ENCODE measurements at places on chromosomes 3 and 15.

GRCh38 chr3:13307041-13307440 lies 113.1 kb downstream of the NUP210 start:
- DNase-seq: no peak

- no peak for DNase-seq
Observed at GRCh38 chr3:51384055-51384725, 901 bp upstream of the MANF start.

DNA sequence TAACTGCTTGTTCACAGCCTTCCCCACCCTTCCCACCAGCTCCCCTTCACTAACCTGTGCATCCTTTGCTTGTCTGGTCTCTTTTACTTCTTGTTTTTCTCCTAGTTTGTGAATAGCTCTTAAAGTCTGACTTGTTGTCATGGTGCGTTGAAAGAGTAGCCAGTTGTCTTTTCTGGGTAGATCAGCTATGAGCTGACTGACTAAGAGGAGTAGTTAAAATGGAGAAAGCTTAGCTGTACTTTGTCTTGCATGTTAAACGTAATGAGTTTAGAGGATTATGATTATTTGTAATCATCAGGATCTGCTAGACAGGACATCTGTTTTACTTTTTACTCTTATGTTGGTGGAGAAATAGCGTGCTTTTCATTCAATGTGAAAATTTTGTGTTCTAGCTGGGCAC lies 35.9 kb downstream of the ATP2C1 start:
- DNase-seq: no peak

GRCh38 chr3:178155521-178155920 lies 380.7 kb upstream of the KCNMB2 start:
- DNase-seq: no peak

DNA sequence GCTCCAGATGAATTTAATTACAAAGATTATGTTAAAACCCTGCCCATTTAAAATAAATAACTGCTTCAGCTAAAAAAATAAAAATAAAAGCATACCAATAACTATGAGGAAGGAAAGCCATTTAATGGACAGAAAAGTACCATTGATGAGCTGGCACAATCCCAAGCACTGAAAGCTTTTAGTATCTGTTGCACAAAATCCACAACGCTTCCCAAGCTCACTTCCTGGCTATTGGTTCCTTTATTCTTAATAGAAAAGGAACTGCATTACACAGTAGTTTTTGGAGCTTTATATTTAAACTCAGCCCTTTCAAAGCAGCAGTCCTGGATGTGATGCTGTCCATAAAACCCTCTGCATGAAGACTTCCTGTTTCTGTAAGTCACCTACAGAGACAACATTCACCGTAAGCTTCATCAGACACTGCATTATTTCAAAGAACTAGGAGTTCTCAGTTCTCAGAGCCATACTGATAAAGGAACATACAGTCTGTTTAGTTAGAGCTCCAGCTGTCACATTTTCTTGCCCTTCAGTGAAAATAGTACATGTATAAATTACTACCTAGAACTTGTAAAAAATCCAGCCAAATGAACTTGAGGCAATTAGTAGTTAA lies 81.5 kb downstream of the CSNK1G1 start:
- no peak for DNase-seq

DNA sequence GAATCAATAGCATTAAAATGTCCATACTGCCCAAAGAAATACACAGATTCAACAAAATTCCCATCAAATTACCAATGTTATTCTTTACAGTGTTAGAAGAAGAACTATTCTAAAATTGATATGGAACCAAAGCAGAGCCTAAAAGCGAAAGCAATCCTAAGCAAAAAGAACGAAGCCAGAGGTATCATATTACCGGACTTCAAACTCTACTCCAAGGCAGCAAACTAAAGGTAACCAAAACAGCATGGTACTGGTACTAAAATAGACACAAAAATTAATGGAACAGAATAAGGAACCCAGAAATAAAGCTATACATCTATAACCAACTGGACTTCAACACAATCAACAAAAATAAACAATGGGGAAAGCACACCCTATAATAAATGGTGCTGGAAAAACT lies 167.5 kb downstream of the ADAMTS9 start:
- no peak for DNase-seq

DNA sequence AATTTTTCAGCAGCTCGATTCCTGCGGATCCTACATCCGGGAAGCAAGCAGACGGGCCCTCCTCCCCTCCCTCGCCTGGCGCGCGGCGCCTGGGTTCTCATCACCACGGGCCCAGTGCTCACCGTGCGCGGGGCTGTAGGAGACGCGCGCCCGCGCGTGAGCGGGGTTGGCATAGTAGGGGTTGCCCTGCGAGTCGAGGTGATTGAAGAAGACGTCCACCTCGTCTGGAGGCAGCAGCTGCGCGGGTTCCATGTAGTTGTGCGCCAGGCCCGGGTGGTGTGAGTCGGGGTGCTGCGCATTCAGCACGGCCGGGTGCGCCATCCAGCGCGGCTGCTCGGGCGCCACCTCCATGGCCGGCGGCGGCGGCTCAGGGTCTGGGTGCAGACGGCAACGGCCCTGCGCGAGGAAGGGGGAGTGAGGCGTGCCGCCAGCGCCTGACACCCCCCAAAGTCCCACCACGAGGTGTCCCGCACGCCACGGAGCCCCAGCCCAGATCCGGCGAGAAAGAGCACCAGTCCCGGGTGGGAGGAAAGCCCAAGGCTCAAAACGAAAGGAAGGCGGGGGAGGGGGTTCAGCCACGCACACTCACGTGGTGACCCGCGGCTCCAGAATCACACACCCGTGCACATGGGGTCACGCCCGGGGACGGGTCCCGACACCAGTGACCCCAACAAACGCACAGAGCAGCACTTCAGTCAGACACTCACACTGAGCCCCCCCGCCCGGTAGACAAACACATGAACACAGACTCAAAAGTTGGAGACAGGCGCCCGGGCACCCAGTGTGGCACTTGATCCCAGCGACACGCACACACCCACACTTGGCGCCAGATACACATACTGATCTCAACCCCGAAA lies 6.1 kb downstream of the GATA2 start:
- no peak for DNase-seq

DNA sequence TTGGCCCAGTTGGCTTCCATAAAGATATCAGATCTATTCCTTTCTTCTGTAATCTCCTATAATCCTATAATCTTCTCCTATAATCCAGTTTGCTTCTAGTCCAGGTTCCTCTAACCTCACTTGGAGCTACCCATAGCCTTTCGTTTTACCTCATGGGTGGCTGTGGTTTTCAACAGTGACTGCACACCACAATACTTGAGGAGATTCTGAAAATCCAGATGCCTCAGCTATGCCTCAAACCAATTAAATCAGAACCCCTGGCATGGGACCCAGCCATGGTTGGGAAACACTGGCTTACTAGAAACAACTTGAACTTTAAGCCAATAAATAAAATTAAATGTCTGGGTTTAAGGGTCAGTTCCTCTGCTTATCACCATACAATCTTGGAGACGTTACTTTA lies 86.1 kb upstream of the NTRK3 start:
- DNase-seq: no peak

DNA sequence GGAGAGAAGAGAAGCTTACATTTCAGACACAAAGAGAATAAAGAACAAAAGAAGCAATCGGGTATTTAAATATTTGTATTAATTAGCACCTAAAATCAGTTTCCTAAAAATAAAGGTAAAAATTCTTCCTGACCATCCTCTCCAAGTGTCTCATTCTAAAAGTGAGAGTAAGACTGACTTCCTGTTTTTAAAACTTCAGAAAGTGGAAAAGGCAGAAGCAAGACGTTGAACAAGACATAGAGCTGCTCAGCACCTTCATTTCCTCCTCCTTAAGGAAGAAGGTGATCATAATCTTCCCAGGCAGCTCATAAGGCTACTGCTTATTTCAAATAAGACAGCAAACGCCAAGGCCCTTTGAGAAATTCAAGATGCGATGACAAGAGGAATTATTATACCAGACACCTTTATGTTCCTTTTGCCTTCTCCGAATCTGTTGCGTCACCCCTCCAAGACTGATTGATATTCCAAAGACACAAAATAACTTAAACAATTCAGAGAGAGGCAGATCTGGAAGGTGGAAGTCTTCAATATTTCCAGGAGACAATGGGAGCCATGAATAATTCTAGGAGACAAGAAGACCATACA lies 238.8 kb upstream of the TLE3 start:
- DNase-seq: no peak

DNA sequence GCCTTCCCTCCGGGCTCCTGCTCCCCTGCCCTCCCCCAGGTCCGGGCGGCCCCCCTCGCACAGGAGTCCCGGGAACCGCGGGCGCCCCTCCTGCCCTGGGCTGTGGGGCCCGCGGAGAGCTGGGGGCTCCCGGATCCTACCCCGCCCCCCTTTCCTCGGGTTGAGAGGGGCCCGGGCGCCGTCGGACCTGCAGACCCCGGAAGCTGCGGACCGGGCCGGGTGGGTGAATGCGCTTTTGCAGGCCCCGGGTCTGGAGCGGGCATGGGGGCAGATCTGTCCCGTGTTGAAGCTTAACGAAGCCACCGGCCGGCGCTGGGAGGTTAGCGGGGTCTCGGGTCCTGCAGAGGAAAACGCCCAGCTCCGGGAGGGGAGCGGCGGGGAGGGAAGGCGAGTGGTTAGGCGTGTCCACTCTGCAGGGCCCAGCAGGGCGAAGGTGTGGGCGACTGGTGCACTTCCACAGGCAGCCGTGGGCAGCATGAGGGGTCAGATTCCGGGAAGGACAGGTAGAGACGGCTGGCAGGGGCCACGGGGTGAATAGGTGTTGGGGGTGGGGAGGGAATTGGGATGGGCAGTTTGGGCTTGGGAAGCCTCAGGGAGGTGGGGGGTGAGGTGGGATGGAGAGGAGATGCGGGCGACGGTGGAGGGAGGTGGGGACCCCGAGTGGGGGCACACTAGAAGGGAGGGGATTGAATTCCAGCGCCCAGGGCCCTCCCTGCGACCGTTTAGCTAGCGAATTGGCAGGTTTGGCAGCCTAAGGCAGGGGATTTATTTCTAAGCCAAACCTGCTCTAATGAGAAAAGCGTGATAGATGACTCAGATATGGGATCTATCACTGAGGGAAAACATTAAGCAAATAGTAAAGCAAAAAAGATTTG lies 635 bp downstream of the CD276 start:
- DNase-seq: no peak

- DNase-seq: no peak
Observed at GRCh38 chr3:16666206-16666605, 61.0 kb upstream of the DAZL start.

GRCh38 chr15:99130314-99130713 lies 25.4 kb downstream of the SYNM start:
- DNase-seq: no peak

GRCh38 chr15:66109826-66110225 lies 143.7 kb downstream of the MEGF11 start:
- no peak for DNase-seq

DNA sequence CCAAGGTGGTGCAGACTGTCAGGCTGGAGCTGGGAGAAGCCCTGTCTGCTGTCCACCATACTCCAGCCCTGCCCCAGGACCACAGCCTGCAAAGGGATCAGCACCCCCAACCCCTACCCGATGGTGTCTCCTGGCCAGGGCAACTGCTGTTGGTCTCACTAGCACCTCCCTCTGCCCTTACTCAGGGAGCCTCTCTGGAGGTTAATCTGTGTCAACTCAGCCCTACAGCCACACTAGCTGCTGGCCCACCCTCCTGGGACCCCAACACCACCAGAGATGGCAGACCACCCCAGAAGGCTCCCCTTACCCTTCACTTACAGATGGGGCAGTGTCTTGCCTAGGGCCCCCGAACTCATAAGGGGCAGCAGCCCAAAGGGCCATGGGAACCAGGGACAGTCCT lies 65.2 kb downstream of the TLE3 start:
- DNase-seq: no peak

- DNase-seq: no peak
Observed at GRCh38 chr3:50542177-50543034, 25.1 kb downstream of the C3orf18 start.

DNA sequence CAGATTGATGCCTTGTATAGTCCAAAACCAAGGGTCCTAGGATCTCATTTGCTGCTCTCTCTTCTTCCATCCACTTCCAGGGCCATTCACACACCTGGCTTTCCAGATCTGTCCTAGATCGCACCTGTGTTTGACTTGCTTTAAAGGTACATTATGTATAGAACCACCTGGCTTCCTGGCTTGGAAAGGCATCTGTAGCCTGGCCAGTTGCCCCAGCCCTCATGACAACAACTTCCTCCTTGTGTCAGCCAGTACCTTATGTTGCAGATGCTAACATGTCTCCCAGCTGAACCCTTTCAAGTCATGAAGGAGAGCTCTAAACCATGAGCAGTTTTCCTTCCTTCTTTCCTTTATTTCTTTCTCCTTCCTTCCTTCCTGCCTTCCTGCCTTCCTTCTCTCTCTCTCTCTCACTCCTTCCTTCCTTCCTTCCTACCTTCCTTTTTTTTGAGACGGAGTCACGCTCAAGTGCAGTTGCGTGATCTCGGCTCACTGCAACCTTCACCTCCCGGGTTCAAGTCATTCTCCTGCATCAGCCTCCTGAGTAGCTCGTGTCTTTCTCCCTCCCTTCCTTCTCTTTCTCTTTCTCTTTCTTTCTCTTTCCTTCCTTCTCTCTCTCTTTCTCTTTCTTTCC lies 2.5 kb upstream of the HTR3C start:
- no peak for DNase-seq

DNA sequence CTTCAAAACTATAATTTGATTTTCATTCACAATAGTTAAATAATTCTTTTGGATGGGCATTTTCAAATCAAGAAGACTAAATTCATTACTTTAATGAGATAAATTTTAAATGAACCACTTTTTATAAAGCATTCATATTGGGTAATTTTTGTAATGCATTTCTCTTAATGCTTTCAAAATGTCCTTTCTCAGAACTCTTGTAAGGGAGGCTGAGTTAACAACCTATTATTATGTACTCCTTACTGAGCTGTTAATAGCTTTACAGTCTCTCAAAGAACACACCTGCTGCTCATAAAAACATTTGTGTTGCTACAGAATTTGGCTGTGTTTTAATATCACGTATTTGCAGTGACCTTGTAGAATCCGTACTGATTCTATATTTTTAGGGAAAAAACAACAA lies 334.0 kb upstream of the ARL6 start:
- DNase-seq: no peak

DNA sequence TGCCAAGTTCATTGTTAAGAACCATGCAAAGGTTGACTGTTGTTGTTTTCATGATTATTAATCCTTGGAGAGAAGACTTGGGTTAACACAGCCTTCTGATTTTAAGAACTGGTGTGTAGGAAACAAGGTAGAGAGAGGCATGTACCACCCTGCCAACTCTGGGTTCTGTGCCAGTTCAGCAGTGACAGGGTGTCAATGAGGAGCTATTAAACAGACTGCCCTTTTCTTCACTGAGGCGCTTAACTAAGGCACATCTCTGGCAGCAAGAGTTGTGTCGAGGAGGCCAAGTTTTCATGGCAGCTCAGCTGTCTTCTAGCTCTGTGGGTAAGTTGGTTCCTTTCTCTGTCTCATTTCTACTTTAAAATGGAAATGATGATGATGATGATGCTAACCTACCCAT lies 117.6 kb downstream of the FEZF2 start:
- no peak for DNase-seq

Measured in amniotic stem cell (primary cell).